Tibial nerve (tissue), 4 donors: ENCODE measurements at places on chromosomes 4 and X.

- DNase-seq: no peak
Observed at GRCh38 chr4:140096921-140097320, 57.1 kb downstream of the MAML3 start.

DNA sequence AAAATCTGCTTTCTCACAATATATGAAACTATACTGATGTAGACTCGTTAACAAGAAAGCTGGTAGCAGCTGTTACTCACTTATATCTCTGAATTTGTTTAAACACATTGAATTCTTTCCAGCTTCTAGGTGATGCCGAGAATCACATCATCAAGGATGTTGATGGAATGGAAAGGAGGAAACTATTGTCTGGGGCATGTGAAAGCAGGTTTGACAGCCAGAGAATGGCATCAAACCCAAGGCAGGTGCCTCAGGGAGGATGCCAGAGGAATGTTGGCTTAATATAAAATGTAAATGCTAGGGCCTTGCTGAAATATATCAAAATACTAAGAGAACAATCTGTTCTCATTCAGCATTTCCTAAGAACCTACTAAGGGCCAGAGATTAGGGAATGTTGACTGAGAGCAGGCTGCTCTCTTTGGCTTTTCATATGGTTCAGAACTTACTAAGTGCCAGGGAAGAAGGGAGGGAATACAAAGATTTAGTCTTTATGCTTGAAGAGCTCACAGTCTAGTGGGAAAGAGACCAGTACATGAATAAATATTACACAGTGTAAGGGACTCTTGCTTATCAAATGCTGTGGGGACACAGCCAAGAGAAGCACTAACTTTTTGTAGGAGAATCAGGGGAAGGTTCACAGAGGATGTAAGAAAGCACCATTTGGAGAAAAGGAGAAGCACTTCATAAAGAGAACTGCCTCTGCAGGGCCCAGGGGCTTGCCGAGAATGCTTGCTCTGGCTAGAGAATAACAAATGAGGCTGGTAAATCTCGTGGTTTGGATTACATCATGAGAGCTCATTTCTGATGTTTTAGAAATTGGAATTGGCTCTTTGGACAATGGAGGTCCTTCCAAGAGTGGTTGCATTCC is 14.7 kb downstream of the SLIT2 start:
- no peak for DNase-seq

DNA sequence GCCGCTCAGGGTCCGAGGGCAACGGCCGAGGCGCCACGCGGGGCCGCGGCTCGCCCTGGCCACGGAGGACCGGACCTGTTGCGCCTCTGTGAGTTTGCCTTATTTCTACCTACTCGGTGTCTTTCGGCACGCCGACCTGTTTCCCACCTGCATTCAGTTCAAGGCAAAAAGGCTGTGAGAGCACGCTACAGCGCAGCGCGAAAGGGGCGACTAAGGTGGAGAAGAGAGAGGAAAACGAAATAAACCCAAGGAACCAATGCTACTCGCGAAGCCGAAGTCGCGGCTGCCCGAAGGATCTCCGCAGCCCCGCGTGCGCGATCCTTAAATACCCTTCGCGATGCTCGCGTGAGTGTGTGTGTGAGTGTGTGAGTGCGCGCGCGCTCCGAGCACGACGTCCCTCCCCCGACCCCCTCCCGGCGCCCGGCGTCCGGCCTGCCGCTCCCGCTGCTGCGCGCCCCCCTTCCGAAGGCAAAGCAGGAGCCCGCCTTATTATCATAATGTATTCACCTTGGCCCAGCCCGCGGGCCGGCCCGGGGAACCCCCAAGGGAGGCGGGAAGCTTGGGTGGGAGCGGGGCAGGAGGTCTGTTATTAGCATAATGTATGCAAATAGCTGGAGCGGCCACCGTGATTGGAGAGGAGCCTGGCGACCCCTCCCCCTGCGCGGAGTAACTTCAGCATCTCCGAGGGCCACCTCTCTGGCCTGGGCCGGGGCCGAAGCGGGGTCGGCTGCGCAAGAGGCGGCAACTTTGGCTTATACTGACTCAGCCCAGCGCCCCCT is at the start of gene COL25A1:
Gene COL25A1 (minus strand): TSS at position 298 of the 779 bp plus-strand sequence.
- no peak for DNase-seq

DNA sequence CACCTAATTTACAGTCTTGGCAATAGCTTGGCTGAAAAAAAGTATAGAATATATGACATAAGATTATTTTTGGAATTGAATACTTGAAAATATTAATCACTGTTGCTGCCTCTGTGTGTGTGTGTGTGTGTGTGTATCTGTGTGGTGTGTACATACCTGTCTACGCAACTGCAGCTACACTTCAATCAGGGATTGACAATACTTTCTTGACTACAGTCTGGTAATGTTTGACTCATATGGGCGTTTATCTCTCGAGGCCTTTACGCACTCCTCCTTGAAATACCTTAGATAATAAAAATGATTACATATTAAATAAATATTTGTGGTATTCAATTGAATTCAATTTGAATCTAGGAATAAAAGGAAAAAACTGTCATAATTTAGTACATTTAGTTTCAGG is 565.2 kb downstream of the PCDH18 start:
- DNase-seq: no peak

- no peak for DNase-seq
Observed at GRCh38 chrX:115504167-115504566, 56.8 kb upstream of the PLS3 start.

- no peak for DNase-seq
Observed at GRCh38 chr4:73527196-73527595, 45.7 kb downstream of the AFM start.

DNA sequence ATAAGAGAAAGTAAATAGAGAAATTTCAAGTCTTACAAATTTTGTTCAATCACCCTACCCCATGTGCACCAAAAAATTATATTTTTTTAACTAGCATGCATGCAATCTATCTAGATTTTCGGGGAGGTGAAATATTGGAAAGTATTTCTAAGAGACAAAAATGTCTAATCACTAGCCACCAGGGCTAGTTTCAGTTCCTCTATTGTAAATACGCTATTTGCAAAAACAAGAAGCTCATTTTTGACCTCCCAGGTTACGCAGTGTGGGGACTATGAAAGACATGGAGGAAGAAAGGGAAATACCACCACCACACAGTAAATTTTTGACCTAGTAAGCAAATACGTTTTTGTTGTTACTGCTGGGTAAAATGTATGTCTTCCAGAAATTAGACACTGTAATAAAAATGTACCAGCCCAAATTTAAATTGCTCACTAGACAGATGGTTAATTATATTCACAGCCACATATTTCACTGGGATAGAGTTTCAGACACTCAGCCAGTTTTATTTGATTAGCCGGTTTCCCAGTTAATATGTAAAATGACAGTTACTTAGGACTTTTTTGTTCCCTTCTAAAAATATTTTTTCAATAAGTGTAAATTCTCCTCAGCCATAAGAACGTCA is 2.2 kb downstream of the NEXMIF start:
- DNase-seq: no peak

GRCh38 chrX:57289089-57289488 is 2.6 kb downstream of the FAAH2 start:
- DNase-seq: no peak

- DNase-seq: no peak
Observed at GRCh38 chr4:780716-781492, 45.0 kb downstream of the CPLX1 start.

DNA sequence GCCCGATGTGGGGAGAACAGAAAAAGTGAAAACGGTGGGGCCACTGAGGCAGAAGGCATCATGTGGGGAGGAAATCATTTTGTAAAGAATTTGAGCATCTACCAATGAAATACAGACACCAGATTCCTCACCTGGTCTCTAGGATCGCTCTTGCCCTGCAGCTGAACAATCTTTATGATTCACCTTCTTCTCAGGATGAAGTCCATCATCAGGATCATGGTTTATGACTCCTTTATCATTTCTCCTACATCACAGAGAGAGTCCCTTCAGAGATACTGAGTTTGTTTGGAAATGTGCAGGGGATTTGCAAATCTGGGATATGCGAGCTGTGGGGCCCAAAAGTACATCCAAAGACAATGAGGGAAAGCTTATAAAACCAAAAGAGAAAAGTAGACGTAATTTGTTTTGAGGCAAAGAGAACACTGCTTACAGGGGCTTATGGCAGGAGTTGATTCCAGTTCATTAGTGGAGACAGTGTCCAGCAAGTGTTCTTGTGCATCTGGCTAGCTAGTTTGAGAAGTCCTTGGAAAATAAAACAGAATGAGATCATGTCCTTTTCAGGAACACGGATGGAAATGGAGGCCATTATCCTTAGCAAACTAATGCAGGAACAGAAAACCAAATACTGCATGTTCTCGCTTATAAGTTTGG is 15.3 kb upstream of the ANXA5 start:
- no peak for DNase-seq

- no peak for DNase-seq
Observed at GRCh38 chr4:118881512-118882146, 7.0 kb upstream of the SYNPO2 start.

DNA sequence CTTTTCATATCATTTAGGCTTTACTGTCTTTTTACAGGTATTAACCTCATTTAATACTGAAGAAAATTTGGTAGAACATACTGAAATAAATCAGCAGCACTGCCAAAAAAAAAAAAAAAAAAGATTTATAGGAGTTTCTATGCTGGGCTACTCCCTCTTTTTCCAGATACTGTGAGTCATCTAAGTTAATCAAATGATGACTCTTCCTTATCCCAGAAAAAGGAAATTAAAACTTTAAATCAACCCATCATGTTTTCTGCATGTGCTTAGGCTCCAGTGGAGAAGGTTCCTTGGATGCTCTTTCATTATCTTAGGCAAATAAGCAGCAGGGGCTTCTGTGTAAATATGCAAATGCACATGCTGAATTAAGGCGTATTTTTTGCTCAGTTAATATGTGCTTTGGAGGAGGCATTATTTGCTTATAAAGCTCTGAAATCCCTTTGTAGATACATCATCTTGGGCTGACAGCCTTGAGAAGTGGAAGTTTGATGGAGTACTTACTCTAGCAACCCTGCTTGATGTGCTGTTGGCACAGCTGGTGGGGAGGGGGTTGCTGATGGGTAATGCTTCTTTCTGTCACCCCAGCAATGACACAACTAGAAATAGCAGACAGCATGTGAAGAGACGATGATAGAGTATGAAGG is 136.1 kb downstream of the C4orf33 start:
- DNase-seq: no peak

- no peak for DNase-seq
Observed at GRCh38 chr4:17356926-17357325, 155.0 kb downstream of the QDPR start.

- no peak for DNase-seq
Observed at GRCh38 chrX:103376979-103377324, 614 bp downstream of the BEX3 start.

DNA sequence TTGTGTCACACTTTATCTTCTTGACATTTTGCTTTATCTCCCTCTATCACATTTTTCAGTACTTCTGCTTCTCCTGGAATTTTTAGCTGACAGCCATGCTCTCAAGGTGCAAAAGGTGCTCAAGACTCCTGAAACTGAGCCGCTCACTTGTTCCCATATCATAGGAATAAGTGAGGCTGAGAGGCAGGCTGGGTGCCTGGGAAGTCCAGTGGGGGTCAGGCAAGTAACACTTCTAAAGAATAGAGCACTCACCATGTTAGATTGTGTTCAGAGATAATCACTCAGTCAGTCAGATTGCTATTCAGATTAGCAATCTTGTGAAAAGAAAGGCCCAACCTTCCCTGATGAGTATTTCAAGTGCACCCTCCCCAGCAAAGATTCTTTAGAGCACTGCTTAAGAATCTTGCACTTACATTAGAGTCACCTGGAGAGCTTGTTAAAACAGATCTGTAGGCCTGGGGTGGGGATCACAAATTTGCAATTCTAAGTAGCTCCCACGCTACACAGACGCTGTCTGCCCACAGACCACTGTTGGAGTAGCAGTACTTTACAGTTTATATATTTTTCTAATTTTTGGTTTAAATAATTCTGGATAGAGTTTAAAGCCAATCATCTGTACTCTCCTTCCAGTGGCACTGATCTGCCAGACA is 23.1 kb upstream of the LRAT start:
- no peak for DNase-seq

DNA sequence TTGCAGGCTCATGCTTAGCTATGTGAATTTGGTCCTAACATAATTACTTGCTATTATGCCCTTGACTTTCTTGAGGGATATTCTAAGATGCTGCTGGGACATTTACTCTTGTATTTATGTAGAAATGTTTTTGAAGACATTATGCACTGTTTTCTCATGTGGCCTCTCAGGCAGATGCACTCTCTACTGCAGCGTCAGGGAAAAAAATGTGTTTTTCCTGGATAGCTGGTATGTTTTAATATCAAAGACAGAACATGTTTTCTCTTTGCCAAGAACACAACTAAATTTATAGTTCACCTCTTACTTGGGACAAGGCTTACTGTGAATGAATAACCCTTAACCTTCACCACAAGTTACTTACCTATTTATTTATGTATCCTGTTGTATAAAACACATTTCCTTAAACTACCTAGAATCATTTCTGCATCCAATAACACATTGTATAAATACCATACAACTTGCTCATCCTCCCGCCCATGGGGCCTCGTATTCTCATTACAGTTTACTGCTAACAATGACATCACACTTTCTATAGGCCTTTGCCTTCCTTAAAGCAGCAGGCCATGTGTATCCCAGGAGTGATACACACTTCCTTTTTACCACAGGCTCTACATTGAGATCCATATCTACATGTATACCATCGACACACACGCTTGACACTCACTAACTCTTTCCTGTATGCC is 178.7 kb downstream of the SLIT2 start:
- no peak for DNase-seq

GRCh38 chrX:104659005-104659744 is 93.2 kb downstream of the IL1RAPL2 start:
- DNase-seq: no peak

DNA sequence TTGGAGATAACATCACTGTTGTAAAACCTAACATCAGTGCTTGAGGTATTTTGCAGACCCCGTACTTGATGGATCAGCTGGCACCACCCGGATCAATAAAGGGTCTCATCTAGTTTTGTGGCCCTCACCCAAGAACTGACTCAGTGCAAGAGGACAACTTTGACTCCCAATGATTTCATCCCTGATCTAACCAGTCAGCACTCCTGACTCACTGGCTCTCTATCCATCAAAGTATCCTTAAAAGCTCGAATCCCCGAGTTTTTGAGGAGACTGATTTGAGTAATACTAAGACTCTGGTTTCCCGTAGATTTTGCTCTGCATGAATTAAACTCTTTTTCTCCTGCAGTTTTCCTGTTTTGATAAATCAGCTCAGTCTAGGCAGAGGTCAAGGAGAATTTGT is 2498.1 kb downstream of the PCDH7 start:
- DNase-seq: no peak

GRCh38 chr4:145739845-145740244 is 59.9 kb downstream of the C4orf51 start:
- no peak for DNase-seq

- DNase-seq: no peak
Observed at GRCh38 chr4:172725581-172725980, 443.0 kb upstream of the GALNT7 start.

GRCh38 chrX:42237956-42238355 is 314.6 kb upstream of the CASK start:
- DNase-seq: no peak

DNA sequence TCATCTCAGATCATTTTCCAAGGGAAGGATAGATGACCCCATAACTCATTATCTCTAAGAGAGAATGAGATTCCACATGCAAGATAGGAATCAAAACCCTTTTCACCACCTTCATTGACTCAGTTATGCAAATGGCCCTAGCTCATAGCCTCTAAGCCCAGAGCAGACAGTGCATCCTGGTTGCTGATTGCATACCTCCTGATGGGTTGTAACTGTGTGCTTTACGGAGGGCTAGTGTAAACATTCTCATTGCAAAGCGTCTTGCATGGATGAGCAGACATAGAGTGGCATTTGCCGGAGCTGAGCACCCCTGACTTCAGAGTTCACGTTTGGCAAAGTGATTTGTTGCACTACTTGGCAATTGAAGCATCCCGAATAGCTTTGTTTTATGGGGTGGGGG is 151.0 kb downstream of the VCX3A start:
- no peak for DNase-seq
